Smooth muscle cell of the coronary artery (primary cell): ENCODE measurements at places on chromosomes 16 and 17. TPM values are rescaled to one million over a fixed set of nuclear protein-coding genes. Genes with fewer than 3 reads are reported as not detected.

The IL17C gene
- 0.15 TPM in 1 of 2 replicates, not detected in the other for total RNA-seq

The ANKRD40CL gene
- not detected in 2 replicates for total RNA-seq

The PLCG2 gene
- 0.08 and 1.2 TPM in 2 replicates for total RNA-seq

The EXOC7 gene
- 82.0 and 180 TPM in 2 replicates for total RNA-seq

The ICAM2 gene
- total RNA-seq = 1.8 and 7.6 TPM in 2 replicates
